ENCODE measurements at places on chromosomes 11 and 22.

DNA sequence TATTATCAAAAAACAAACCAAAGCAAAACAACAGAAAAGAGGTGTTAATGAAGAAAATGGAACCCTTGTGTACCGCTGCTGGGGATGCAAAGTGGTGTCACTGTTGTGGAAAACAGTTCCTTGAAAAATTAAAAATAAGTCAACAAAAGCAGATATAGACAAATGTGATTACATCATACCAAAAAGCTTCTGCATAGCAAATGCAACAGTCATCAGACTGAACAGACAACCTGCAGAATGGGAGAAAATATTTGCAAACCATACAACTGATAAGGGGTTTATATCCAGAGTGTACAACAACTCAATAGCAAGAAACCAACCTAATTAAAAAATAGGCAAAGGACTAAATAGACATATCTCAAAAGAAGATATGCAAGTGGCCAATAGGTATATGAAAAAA lies 22.9 kb upstream of the CARS1 start:
- no peak for DNase-seq

DNA sequence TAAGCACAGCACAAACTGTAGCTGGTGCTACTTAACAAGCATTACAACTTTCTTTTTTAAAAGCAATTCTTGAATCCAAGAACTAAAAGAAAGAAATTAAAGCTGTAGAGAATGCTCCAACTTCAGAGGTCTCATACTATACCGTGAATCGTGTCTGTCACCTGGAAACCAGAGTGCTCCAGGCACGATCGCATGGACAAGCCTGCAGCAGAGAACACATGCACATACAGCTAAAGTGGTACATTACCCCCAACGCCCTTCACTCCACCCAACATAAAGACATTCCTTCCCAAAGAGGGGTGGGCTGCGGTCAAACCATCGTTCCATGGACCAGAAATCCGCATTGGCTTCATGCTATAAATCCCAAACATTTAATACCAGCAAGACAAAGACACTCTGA lies 31.5 kb downstream of the CHKA start:
- no peak for DNase-seq

GRCh38 chr11:130451231-130452019 lies 3.0 kb downstream of the ADAMTS15 start:
- DNase-seq, result no peak

- DNase-seq, result no peak
Measured at GRCh38 chr22:29722151-29722550, 2.3 kb downstream of the CABP7 start.

GRCh38 chr11:111416231-111416960 lies 37.3 kb upstream of the POU2AF1 start:
- no peak for DNase-seq

GRCh38 chr22:30246814-30247376 lies 336 bp upstream of the LIF start:
- DNase-seq, result no peak

DNA sequence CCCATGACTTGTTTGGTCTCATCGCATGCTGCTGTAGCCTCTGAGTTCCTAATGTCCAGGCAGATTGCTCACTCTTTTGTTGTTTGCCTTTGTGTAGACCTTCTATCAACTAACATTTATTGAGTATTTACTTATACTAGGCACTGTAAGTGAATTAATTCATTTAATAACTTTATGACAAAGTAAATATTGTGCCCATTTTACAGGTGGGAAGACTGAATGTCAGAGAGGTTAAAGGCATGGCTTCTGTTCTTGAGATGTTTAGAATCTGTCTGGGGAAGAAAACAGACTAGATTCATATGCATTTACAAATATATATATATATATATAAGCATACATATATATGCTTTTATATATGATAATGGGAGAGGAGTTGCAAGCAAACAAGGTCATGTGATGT lies 27.1 kb downstream of the EHF start:
- DNase-seq, result no peak

DNA sequence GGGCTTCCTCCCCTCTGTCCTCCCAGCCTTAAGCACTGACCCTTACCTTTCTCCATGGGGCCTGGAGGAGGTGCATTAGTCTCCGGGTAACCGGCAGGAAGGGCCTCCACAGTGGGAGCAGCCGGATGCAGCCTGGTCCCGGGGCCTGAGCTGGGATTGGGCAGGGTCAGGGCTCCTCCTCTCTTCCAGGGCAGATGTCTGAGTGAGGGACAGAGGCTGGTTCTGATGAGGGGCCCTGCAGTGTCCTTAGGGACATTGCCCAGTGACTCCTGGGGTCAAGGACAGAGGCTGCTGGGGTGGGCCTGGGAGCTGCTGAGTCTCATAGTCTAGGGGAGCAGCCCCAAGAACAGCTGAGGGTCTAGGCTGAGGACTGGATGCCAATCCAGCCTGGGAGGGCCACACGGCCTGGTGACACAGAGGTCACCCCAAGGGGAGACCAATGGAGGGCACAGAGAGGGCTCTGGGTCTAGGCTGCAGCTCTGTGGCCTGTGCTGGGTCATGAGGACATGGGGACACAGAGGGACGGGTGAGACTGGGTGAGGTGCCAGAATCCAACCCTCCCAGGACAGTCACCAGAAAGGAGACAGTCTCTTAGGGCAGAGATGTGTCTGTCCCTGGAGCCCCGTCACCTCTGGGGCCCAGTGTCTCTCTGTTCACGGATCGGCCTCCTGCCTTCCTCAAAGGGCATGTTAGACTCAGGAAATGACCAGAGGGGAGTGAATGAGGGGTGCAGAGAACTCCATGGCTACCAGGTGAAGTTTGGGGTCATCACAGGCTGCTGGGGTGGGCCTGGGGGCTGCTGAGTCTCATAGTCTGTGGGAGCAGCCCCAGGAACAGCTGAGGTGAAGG lies 6.5 kb downstream of the IGLL5 start:
- no peak for DNase-seq

DNA sequence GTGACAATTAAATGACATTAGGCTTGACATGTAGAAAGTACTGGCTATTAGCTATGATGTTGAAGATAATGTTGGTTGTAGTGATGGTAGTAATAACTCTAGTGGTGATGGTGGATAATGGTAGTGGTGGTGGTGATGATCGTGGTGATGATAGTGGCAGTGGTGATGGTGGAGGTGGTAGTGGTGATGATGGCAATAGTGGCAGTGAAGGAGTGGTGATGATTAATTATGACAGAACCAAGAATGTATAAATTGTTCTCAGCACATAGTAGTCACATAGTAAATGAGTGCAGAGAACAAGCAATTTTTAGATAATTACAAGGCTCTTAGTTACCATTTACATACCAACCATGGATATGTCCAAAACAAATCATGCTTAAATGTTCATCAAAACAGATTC lies 5.3 kb upstream of the CD44 start:
- no peak for DNase-seq

- no peak for DNase-seq
Measured at GRCh38 chr11:114416441-114416961, 16.0 kb downstream of the RBM7 start.

- no peak for DNase-seq
Measured at GRCh38 chr22:37533995-37534394, 14.8 kb upstream of the CARD10 start.

DNA sequence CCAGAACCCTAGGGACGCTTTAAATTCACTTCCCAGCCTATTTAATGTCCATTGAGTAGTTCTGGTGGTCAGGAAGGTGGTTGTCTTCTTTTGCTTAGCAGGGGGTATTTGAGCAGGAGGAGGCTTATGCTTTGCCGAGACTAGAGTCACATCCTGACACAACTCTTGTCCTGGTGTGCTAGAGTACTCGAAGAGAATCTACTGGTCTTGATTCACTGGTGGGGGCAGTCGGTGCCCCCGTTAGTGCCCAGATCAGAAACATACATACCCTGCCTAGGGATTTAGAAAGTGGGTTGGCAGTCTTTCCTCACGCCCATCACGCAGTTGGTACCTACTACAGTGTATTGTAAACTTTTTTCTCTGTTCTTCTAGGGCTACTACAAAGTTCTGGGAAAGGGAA lies 2.7 kb downstream of the RPL27A start:
- no peak for DNase-seq

- DNase-seq, result no peak
Measured at GRCh38 chr11:73288873-73289707, 17.0 kb downstream of the P2RY6 start.

- DNase-seq, result no peak
Measured at GRCh38 chr11:20367313-20367948, 3.9 kb downstream of the HTATIP2 start.

DNA sequence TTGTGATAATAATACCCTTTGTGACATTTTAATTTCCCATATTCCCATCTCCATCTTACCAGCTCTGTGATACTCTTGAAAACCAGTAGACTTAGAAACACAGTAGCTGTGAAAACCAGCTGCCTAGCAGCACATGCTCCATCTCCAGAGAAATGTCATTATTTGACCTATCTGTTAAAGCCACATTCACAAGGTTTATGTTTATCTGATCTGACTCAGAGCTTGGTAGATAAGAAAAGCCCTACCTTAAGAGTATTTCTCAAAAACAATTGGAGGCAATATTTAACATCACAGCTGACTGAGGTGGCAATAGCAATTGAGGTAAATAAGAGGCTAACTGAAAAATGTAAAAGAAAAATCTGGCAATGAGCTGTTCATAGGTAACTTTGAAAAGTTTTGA lies 8.1 kb upstream of the ANO3 start:
- no peak for DNase-seq

DNA sequence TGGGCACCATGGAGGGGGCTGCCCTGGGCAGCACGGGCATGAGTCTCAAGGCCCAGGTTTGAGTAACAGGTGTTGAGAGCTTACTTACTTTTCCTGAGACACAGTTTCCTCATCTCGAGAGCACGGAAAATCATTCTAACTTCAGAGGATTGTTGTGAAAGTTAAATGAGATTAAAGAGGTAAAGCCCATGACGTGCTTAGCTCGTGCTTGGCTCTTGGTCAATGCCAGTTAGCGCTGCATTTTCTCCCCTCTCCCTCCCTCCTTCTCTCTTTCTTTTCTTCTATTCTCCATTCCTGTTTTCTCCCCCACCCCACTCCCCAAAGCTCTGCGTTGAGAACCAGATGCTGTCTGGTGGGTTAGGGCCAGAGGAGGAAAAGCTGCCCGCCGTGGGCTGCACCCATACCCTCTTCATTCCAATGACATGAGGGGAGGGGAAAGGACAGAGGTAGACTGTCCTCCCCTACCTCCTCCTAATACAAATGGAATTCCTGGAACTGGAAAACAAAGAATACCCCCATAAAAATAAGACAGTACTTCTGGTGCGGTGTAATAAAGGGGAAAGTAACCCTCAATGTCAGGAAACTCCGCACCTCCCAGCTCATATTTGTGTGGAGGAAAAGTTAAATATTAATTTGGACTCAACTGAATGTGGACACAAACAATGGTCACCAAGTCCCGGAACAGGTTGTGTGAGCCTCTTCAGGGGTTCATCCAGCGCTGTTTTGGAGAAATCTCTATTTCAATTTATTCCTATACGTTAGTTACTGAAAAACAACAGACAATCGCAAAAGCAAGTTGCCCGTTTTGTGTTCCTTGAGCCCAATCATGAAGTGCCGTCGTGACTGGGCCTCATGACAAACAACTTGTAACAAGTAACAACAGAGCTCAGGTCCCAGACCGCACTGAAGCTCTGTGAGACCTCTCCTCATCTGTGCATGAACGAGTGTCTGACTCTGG lies 54.8 kb upstream of the B3GAT1 start:
- DNase-seq, result no peak

DNA sequence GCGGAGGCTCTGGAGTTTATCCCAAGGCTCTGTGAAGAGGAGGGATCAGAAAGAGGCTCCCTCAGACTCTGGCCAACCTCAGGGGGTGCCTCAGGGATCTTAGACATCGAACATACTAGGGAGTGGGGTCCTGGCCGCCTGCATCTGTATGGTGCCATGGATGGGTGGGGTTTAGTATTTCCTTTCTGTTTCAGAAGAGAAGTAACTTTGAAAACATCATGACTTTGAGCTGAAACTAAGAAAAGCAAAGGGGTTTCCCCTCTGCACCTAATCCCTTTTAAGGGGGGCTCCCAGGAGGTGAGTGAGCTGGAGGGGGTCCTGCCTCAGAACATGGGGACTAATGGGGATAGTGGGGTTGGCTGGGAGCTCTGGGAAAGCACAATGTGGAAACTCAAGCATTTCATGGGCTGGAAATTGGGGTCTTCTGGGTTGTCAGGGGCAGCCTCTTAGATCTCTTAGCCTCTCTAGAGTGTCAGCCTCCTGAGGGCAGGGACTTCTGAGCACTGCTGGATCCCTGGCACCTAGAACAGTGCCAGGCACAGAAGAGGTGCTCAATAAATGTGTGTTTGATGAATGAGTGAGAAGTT lies 11.8 kb upstream of the SSTR3 start:
- no peak for DNase-seq

GRCh38 chr11:130522284-130522961 lies 74.0 kb downstream of the ADAMTS15 start:
- DNase-seq, result no peak

- DNase-seq, result no peak
Measured at GRCh38 chr11:16326679-16327297, 29.6 kb downstream of the SOX6 start.

DNA sequence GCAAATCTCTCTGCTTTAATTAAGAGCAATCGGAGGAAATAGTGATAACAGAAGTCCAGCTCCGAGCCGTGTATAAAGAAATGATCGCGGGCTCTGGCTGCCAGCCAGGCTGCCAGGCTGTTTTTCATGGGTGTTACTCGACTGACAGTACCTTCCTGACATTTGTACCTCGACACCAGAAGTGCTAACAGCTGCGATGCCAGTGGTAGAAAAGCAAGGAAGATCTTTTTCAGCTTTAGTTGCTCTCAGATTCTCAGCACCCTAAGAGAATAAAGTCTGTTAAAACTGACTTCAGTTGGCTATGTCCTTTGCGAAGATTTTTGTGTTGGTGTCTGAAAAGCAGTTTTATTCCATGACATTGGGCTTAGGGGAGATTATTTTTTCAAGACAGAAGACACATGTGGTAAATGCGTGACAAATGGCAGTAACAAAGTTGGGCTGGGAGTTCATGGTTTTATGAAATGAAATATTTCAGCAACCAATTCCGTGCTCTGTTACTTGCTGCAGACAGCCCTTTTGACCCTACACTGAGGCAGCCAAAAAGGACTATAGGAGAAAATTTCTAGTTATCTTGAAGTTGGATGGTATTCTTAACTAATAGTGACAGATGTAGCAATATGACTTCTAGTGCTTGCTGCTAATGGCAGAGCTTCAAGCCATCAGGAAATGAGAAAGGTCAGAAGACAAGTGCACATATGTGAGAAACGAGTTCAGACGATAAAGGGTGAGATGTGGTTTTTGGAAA lies 296.2 kb downstream of the CNTN5 start:
- no peak for DNase-seq

DNA sequence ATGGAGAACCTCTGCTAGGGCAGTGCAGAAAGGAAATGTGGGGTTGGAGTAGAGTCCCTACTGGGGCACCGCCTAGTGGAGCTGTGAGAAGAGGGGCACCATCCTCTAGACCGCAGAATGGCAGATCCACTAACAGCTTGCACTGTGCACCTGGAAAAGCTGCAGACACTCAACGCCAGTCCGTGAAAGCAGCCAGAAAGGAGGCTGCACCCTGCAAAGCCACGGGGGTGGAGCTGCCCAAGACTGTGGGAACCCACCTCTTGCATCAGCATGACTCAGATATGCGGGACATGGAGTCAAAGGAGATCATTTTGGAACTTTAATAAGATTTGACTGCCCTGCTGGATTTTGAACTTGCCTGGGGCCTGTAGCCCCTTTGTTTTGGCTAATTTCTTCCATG lies 8.7 kb downstream of the TSKU start:
- DNase-seq, result no peak
